ENCODE measurements at places on chromosomes 4 and X.

DNA sequence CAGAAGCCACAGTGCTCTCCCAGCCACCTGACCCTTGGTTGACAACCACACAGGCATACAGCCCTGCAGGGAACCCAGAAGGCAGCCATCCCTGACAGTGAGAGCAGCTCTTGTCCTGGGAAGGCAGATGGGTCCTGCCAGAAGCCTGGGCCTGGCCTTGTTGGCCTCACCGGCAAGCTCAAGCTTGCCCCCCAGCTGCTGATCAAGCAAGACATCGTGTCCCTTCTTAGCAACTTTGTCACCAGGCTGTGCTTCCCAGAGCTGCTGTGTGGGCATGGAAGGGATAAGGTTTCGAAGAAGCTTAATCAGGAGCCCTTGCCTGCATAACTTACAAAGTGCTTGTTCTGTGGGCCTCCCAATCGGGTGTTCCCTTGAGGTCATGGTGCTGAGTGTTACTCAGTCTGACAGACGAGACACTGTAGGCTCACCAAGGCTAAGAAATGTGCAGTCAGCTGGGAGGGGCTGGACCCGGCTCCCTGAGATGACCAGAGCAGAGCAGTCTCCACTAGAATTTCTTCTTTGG, 6.8 kb upstream of the ABLIM2 start:
- DNase-seq, result no peak

- no peak for DNase-seq
Measured at GRCh38 chr4:10577508-10578426, 106.8 kb downstream of the CLNK start.

GRCh38 chrX:47283015-47283771, 50.4 kb downstream of the USP11 start:
- DNase-seq, result peak; percentile 54

DNA sequence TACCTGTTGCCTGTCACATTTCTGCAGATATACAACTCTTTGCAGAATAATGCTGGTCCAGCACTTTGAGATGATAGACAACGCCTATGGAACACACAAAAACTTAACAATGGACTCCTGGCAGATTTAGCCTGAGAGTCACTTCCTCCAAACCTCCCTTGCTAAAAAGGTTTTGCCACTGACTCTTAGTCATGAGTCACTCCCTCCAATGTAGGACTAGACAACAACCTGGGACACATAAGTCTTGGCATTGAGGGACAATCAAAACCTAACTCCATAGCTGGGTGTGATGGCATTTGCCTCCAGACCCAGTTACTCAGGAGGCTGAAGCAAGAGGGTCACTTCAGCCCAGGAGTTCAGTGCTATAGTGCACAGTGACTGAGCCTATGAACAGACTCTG, 22.0 kb upstream of the EIF4E start:
- DNase-seq, result no peak

DNA sequence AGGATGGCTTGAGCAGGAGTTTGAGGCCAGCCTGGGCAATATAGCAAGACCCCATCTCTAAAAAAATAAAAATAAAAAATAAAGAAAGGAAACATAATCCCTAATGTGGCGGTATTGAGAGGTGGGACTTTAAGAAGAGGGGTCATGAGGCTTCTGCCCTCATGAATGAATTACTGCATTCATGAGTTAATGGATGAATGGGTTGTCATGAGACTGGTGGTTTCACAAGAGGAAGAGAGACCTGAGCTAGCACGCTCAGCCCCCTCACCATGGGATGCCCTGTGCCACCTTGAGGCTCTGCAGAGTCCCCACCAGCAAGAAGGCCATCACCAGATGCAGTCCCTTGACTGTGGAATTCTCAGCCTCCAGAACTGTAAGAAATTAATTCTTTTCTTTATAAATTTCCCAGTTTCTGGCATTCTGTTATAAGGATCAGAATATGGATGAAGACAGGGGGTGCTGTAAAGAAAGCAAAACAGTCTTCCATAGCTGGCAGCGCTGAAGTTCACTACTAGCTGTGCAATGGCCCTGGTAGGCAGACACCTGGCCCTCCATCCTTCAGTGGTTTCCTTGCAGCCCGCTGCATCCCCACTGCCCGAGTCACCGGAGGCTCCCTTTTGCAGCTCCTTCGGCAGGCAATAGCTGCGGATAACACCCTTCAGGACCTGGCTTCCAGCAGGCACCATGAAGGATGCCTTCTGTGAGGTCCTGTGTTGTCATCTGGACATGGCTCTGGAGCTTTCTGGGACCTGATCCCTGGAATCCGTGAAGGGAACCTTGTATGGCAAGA, 44.8 kb upstream of the NSG1 start:
- DNase-seq, result no peak

DNA sequence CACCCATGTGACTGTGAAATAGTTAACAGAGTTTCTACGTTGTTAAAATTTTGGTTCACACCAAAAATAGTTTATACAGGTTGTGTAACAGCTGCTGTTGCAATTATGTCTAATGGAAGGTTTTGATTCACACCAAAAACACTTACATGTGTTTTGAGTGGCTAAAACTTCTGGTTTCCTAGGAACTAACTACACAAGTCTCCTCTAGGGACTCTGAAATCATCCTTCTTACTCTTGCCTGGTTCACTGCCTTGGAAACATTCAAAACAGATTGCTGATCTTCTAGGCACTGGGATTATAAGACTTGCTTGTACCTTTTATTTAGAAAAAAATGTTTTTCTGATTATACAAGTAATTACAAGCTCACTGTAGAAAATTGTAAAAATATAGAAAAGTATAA, 14.9 kb upstream of the MORC4 start:
- no peak for DNase-seq

Data from right renal pelvis (tissue), 4 donors.